ENCODE measurements at places on chromosomes 5 and 9. TPM values are rescaled to one million over a fixed set of nuclear protein-coding genes. Genes with fewer than 3 reads are reported as not detected.

Gene MZB1
- not detected for total RNA-seq

Gene GRM6
- not detected for total RNA-seq

Gene GFI1B
- total RNA-seq = not detected

Gene MCTP1
- 1.3 TPM for total RNA-seq

Gene YIPF5
- 204 TPM for total RNA-seq

Gene GDF9
- total RNA-seq = 0.26 TPM

Measured in smooth muscle cell of the pulmonary artery (primary cell).